Fibroblast of the aortic adventitia (primary cell): ENCODE measurements at places on chromosomes 2 and 18. TPM values are rescaled to one million over a fixed set of nuclear protein-coding genes. Genes with fewer than 3 reads are reported as not detected.

CPO gene
- 0.18 TPM in 1 of 2 replicates, not detected in the other for total RNA-seq

REG3G gene
- total RNA-seq = not detected in 2 replicates

REG1B gene
- total RNA-seq = not detected in 2 replicates

CHRNG gene
- not detected in 2 replicates for total RNA-seq

SOCS6 gene
- total RNA-seq = 26.2 and 36.7 TPM in 2 replicates

CRYGD gene
- not detected in 2 replicates for total RNA-seq

ACVR1 gene
- 16.2 and 32.9 TPM in 2 replicates for total RNA-seq

NT5DC4 gene
- not detected in 2 replicates for total RNA-seq

PSTPIP2 gene
- total RNA-seq = 2.0 and 6.4 TPM in 2 replicates

ALPG gene
- total RNA-seq = not detected in 2 replicates

AQP12A gene
- not detected in 2 replicates for total RNA-seq

POMC gene
- 0.63 and 7.5 TPM in 2 replicates for total RNA-seq

IL37 gene
- total RNA-seq = not detected in 2 replicates

ERICH2 gene
- total RNA-seq = 4.0 TPM in 1 of 2 replicates, not detected in the other

GALNT13 gene
- total RNA-seq = 0.45 and 5.1 TPM in 2 replicates

RAMP1 gene
- 3.1 and 3.4 TPM in 2 replicates for total RNA-seq

FKBP7 gene
- total RNA-seq = 35.5 and 109 TPM in 2 replicates

SERPINB3 gene
- not detected in 2 replicates for total RNA-seq

DPP10 gene
- total RNA-seq = not detected in 2 replicates

CTAGE1 gene
- total RNA-seq = not detected in 2 replicates

AQP12B gene
- total RNA-seq = not detected in 2 replicates

SERPINB11 gene
- not detected in 2 replicates for total RNA-seq

SDC1 gene
- 4.6 and 13.0 TPM in 2 replicates for total RNA-seq

ANKRD30B gene
- 0.36 and 2.7 TPM in 2 replicates for total RNA-seq
